ENCODE measurements at places on chromosomes 1 and 21. TPM values are rescaled to one million over a fixed set of nuclear protein-coding genes. Genes with fewer than 3 reads are reported as not detected.
A peak's percentile ranks its signal among the peaks of the same experiment; 100 is the strongest.

Gene FLG
- not detected for total RNA-seq

Gene RIMKLA
- total RNA-seq, result 2.1 TPM

Gene ZNF362
- 16.2 TPM for total RNA-seq

Gene LEPR
- 11.8 TPM for total RNA-seq

Gene BCAN
- total RNA-seq, result not detected

Gene SLAMF6
- 1.2 TPM for total RNA-seq

Gene TAL1
- 2.3 TPM for total RNA-seq

Gene OR2L5
- total RNA-seq, result not detected

Gene SLC9C2
- total RNA-seq, result not detected

Gene NBPF8
- 7.1 TPM for total RNA-seq

DNA sequence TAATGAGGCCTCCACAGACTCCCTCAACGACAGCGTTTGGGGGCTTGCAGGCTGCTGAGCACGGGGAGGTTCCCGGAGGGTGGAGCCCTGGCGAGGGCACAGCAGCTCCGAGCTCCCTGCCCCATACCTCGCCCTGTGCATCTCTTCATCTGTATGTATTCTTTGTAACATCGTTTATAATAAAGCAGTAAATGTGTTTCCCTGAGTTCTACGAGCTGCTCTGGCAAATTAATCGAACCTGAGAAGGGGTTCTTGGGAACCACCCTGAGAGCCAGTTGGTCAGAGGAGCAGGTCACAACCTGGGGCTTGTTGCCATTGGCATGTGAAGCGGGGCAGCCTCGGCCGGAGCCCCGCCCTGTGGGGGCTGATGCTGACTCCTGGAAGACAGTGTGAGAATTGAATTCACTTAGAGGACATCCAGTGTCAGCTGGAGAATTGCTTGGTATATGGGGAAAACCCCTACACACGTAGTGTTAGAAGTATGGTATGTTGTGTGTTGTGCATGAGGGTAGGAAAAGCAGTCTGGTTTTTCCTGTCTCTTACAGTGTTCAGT, 11.5 kb downstream of the SLC37A1 start:
- peak; percentile 69 for DNase-seq

GRCh38 chr1:230077011-230077410, 10.0 kb downstream of the GALNT2 start:
- DNase-seq, result peak; percentile 32

- DNase-seq, result no peak
These were observed 78.8 kb upstream of the ABCD3 start for GRCh38 chr1:94339206-94339927.

GRCh38 chr1:219413536-219413935, 199.4 kb downstream of the ZC3H11B start:
- DNase-seq, result no peak

GRCh38 chr1:232974971-232975370, 24.6 kb downstream of the NTPCR start:
- DNase-seq, result no peak

DNA sequence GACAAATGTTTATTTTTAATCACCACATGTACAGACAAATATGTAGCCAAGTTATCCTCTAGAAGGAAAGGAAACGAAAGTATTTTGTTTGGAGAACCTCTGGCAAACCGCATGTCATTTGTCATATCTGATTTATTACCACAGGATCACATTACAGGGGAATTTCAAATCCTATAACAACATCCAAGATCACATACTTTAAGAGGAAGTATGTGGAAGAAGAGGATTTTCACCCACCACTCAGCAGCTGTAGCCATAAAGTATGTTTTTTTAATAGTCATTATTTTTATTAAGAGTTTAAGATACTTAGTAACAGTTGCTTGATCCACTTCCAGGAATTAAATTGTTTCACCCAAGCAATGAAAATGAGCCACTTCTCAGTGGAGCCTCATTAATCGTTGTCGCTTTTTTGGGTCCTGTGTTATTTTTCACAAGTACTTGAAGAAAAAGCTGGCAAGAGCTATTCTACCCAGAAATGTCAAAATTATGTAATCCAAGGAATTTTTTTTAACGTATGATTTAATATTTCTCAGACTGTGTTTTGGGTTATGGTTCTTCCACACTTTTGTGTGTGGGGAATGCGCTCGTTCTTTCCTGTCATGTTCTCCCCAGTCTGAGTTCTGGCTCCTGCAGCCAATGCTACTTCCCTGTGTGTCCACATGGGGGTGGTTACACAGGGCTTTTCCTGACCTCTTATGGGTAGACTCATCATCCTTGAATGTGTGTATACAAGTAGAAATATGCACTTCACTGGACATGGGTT, 6.9 kb downstream of the SERTAD4 start:
- peak; percentile 79 for DNase-seq

GRCh38 chr21:33395891-33396331, 7.3 kb upstream of the IFNGR2 start:
- no peak for DNase-seq

- no peak for DNase-seq
These were observed 2.3 kb downstream of the LDLRAD2 start for GRCh38 chr1:21814241-21814918.

GRCh38 chr1:5287178-5288150, 633.1 kb downstream of the AJAP1 start:
- no peak for DNase-seq

DNA sequence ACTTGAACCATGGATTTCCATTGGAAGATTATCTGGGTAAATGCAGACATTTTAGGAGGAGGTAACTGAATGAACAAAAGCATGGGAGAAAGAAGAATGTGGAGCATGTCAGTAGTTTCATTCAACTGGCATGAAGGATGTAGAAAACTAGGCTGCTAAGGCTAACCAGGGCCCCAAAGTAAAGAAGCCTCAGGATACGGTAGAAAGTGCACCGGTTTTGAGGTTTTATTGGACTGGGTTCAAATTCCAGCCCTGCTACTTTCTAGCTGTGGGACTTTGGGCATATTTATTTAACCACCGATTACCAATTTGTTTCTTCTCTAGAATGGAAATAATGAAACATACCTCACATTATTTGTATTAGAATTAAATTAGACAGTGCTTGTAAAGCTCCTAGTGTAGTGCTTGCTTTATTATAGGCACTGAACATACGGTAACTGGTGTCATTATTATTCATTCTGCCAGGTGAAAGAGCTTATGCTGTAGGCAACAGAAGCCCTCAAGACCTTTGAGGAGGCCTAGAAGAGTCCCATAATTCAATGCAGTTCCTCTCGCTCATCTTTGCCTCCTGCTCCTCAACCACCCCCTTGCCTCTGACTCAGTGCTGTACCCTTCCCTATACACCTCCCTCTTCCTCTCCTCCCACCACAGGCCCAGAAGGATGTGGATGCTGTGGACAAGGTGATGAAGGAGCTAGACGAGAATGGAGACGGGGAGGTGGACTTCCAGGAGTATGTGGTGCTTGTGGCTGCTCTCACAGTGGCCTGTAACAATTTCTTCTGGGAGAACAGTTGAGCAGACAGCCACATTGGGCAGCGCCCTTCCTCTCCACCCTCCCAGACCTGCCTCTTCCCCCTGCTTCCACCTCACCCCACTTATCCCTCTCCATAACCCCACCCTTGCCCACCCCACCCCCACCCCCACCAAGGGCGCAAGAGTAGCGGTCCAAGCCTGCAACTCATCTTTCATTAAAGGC, 2.5 kb upstream of the CHTOP start:
- DNase-seq, result no peak

GRCh38 chr21:30408782-30409494, 13.1 kb downstream of the KRTAP13-1 start:
- DNase-seq, result no peak

- no peak for DNase-seq
These were observed 5.7 kb upstream of the SPRR3 start for GRCh38 chr1:152995842-152996241.

DNA sequence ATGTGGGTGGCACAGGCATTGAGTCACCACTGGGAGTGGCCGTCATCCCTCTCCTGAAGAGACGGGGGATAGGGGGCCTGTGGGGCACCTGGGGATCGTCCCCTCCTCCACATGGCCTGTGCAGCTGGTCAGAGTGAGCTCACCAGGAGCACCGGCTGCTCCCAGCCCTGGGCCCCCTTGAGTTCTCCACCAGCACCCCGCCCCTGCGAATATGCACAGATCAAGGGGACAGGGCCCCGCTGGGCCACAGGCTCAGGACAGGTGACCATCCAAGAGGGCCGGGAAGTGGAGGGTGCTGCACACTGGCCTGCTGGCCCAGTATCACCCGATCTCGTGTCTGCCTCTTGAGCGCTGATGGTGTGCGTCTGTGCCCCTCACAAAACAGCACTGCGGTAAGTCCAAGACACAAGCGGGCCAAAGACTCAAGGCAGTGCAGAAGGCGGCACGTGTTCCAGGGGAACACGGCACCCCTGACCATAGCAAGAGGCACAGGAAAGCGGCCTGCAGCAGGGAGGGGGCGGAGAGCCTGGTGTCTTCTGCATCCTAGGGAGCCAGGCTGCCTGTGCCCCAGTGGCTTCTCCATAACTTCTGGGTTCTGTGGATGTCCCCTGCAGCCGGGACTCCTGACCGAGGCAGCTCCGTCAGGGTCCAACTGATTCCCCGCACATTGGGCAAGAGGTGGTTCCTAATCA, 18.1 kb upstream of the TSPEAR start:
- no peak for DNase-seq

- no peak for DNase-seq
These were observed 11.5 kb upstream of the SLC44A3 start for GRCh38 chr1:94808669-94809068.

- no peak for DNase-seq
These were observed 187.3 kb upstream of the DMRTA2 start for GRCh38 chr1:50610563-50610962.

DNA sequence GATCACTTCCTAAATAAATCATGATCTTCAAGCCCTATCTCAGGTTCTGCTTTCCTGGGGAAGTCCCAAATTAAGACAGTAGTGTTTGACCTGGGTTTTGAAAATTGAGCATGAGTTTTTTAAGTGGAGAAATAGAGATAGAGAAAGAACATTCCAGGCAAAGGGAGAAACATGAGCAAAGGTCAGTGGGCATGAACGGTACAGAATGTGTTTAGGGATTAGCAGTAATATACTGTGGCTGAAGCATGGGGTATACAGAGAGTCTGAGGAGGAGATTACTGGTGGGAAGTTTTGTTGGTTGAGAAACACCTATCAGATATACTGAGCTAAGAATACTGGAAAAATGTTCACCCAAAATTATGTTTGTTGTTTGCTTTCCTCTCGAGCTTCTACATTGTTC, 15.2 kb upstream of the MYSM1 start:
- no peak for DNase-seq

DNA sequence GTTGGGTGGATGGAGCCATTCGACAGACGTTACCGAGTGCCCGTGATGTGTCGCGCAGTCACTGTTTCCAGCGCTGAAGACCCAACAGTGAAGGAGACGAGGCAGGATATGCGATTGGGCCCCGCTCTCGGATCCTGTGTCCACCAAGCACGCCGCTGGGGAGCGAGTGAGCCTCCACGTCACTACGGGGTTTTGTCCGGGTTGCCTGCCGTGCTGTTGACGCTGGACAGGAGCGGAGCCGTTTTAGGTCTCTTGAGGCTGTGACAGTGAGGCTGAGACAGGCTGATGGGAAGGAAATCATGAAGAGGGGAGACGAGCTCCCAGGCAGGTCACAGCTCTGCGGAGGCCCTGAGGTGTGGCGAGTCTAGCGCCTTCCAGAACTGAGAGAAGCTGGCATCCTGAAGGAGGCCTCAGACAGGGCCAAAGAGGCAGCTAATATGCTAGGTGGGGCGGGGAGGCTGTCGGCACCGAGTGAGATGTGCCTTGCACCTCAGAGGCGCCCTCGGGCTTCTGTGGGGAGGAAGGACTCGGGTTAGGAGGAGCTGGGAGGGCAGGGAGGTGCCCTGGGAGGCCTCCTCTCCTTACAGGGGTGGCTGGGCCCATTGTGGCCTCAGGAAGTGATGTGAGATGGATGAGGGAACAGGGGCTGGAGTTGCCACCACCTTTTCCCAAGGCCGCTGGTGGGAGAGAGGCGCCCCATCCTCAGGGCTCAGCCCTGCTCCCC, 196.0 kb upstream of the TMEM51 start:
- no peak for DNase-seq

GRCh38 chr21:32442566-32443318, 30.2 kb downstream of the EVA1C start:
- no peak for DNase-seq

GRCh38 chr1:19643121-19643520, 990 bp upstream of the NBL1 start:
- DNase-seq, result peak; percentile 70

DNA sequence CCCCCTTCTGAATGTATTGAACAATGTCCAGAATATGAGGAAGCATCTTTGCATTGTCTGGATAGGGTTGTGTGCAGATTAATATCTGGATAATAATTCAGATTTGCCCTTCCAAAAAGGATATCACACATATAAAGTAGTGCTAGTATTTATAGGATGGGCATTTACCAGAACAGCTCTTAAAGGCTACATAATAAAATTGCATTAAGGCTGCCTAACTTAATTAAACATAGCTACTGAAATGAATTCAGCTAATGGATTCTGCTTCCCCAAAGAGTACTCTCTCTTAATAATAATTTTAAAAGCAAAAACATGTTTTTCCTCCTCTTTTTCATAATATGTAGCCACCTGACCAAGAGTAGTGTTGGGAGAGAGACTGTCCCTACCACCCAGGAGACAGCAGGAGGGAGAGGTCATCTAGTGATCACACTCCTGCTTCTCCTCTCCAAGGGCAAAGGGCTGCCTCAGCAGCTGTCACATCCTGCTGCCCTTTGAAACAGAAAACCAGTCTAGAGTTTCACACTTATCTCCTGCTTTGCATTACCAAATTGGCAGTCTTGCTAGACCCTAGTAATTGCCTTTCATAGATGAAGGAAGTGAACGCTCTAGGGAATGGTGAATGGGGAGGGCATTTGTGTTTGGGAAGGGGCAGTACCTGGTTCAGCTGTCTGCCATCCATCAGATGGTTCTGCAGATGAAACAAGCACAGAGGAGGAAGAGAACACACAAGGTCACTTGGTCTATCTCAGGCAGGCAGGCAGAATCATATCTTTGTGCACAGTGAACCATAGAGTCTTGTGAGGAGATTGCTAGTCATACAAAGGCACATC, 29.3 kb upstream of the DDAH1 start:
- DNase-seq, result no peak

DNA sequence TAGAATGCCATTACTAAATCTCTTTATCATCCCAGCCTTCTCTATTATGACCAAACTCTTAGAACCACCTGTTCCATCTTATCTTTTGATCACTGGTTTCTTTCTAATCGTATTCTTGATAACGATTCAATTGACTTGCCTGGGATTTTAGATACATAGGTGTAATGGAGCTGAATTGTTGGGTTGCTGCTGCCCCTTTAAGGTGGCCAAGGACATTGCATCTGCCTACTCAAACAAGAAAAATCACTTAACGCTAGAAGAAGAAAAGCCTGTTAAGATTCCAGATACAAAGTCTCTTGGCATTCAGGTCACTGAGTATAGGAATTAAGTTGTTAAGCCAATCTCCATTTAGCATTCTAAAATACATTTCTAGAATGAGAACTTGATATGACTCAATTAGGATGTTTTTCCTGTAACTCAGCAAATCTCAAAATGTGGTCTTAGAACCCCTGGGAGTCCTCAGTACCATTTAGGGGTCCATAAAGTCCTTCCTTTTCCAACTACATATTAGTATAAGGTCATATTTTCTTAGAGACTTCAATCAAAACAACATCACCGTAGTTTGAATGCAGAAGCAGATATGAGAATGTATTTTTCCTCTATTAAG, 12.4 kb downstream of the NEXN start:
- no peak for DNase-seq
